GM12891 (cell line): ENCODE measurements at places on chromosomes 6 and 20.
A peak's percentile ranks its signal among the peaks of the same experiment; 100 is the strongest.

GRCh38 chr6:44152109-44152461 lies 6.5 kb upstream of the CAPN11 start:
- no peak for DNase-seq

DNA sequence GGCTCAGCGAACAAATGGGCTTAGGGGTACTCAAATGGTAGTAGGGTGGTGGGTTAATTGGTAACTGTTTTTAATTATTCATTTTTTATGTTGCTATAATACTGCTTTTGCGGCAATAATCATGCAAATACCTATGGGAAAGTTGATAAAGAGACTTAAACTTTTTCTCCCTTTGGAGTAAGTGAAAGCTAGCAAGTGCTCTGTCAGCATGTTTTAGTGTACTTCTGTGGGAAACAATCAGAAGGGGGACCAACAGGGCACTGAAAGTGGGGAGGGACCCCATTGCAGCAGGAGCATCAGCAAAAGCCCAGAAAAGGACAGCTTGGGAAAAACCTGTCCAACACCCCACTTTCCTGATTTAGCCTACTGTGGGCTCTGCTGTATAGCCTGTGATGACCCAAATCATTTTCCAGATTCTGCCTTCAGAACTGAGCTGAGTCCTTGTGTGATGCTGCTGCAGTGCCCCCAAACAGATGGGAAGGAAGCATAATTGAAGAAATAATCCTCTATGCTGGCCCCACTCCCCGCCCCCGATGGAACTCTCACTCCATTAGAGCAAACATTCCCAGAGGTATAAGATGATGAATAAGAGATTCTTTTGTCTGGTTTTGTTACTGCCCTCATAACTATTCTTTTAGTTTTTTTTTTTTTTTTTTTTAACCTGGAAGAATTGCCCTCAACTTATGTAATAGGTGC lies 322.8 kb downstream of the CD83 start:
- DNase-seq: no peak

DNA sequence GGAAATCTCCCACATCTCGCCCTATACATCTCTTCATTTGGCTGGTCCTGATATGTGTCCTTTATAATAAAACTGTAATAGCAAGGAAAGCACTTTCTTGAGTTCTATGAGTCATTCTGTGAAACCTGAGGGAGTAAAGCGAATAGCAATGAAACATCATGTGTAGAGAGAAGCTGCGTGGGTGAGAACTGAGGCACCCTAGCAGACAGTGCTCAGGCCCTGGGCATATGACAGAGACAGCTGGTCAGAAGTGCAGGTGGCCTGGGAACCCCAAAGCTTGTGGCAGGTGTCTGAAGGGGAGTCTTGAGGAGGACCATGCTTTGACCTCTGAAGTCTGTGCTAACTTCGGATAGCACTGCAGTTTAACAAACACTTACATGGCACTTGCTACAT lies 1.3 kb upstream of the BLOC1S5 start:
- no peak for DNase-seq

- DNase-seq: no peak
These were observed 248.0 kb downstream of the PHF3 start for GRCh38 chr6:63883597-63883996.

GRCh38 chr6:129215916-129216520 lies 333.1 kb downstream of the LAMA2 start:
- no peak for DNase-seq

DNA sequence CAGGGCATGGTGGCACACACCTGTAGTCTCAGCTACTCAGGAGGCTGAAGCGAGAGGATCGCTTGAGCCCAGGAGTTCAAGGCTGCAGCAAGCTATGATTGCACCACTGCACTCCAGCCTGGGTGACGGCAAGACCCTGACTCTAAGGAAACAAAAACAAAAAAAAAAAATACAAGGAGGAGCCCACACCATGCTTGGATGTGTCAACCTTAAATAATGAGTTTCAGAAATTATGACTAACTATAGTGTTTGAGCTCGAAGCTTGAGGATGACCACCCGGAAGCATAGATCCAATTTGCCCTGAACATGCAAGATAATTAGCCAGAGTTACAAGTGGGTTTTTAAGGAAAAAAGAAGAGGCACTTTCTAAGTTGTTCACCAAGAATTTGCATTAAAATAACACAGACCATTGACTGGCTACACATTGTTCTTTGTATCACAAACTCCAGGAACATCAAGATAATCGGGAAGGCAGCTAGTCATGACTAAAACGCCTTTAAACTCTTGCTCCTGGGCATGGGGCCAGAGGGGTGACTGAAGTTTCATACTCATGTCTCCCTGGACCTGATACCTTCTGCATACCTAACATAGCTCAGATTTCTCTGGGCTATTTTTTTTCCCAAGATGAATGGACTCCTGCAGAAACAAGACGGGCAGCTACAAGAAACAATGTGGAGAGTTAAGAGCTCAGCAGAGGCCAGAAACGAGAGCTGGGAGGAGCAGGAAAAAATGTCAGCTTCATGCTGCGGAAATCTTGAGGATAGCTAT lies 289.6 kb downstream of the PREX1 start:
- no peak for DNase-seq

- no peak for DNase-seq
These were observed 9.0 kb upstream of the KCNQ2 start for GRCh38 chr20:63481503-63481902.

- DNase-seq: no peak
These were observed 535.1 kb downstream of the BCKDHB start for GRCh38 chr6:80641591-80641990.

- no peak for DNase-seq
These were observed 5.5 kb upstream of the PRELID3B start for GRCh38 chr20:59047938-59048680.

GRCh38 chr20:61482056-61482887 lies 230.2 kb downstream of the CDH4 start:
- no peak for DNase-seq

DNA sequence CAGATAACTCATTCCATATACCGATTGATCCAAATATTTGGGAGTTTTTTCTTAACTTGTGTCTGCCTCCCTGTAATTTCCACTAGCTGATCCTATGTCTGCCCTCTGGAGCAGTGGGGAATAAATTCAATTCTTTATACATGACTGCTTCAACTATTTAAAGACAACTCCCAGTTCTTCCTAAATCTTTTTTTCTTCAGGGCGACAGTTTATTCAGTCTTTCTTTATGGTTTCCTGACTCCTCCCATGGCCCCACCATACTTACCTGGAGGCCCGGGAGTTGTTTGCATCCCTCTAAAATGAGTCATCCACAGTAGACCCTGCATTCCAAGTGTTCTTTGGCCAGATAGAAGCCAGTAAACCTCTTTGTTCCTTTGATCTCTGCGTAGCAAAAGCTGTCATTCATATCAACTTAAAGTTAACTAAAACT lies 73.6 kb downstream of the LCA5 start:
- DNase-seq: no peak

GRCh38 chr20:45890077-45890984 lies 677 bp downstream of the NEURL2 start:
- peak; percentile 39 for DNase-seq

DNA sequence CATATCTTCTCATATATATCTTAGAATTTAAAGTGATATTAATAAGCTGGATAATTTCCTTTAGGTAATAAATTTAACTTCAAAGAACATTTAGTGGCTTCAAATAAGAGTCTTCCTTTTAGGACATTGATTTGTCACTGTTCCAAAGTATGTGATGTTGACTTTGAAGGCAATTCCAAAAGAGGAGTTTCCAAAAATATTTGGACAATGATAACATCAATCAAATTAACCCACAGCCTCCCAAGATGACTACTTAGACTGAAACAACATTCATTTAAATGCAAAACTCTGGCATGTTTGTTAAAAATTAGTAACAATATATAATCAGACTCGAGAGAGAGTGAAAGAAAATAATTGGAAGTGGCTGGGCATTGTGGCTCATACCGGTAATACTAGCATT lies 211.1 kb downstream of the OGFRL1 start:
- no peak for DNase-seq

GRCh38 chr6:20856681-20857288 lies 322.5 kb downstream of the CDKAL1 start:
- no peak for DNase-seq

- no peak for DNase-seq
These were observed 92.9 kb downstream of the RPS12 start for GRCh38 chr6:132907231-132907630.

DNA sequence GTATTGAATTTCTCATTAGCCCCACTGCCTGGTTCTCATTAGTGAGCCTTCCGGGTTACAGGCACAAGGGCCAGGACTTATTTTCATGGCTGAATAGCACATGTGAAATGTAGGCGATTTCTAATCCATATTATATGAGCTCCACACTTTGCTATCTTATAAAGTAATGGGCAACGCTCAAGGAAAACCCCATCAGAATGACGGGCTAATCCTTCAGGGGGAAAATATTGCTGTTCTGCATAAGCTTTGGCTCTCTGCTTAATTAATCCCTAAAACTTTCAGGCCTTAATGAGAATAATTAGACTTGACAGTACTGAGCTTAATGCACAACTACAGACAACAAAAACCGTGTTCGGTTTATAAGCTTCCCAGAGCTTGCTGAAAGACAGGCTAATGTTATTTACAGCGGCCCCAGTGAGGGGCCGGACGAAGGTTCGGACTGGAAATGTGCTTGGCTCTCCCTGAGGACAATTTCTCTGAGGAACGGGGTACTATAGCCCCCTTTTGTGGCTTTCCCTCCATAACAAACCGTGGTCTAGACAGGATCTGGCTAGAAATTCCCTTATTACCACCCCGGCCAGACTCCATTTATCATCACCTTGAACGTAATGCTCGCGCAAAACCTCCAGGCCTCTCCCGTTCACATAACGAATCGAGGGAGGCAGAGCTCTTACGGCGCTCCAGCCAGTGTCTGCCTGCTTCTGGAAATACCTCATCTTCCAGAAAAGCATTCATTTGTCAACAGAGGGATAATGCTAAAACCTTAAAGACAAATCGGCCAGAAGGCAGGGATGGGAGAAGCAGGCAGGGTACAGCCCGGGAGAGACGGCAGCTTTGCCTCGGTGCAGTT lies 164.5 kb downstream of the CD83 start:
- no peak for DNase-seq

DNA sequence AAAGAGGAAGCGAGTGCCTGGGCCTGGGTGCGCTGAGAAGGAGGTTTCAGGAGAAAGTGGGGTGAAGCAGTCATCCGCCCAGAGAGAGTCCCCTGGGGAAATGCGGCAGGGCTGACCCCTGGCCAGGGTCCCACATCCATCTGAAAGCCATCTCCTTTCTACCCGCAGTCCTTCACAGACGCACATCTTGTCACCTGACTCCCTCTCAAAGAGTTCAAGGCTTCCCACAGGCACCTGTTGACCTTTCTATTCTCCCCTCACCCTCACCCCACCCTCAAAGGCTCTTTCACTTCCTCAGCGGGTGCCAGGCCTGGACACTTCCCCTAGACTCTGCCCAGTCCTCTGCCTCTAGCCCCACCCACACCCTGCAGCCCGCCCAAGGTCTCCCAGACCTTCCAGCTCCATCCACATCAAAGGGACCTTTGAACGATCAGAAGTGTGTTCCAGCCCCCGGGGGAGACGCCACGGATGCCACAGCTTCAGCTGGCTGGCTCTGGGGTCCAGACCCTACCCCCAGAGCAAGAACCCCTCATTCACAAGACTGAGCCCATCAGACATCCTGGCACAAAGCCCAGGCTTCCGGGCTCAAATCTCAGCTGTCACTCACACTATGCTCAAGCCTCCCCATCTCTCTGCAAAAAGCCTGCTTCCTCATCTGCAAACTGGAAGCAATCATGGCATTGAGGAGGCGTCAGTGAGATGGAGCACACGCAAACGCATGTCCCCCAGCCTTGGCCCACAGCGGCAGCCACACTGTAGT lies 2.1 kb downstream of the CTSZ start:
- peak; percentile 61 for DNase-seq

- no peak for DNase-seq
These were observed 163.7 kb upstream of the AKAP12 start for GRCh38 chr6:151075930-151076555.

GRCh38 chr6:44186635-44187025 lies 28.0 kb downstream of the CAPN11 start:
- no peak for DNase-seq

- no peak for DNase-seq
These were observed 175.6 kb downstream of the RNF144B start for GRCh38 chr6:18562726-18563125.

- DNase-seq: no peak
These were observed 993 bp upstream of the NCOA7 start for GRCh38 chr6:125789576-125790357.

DNA sequence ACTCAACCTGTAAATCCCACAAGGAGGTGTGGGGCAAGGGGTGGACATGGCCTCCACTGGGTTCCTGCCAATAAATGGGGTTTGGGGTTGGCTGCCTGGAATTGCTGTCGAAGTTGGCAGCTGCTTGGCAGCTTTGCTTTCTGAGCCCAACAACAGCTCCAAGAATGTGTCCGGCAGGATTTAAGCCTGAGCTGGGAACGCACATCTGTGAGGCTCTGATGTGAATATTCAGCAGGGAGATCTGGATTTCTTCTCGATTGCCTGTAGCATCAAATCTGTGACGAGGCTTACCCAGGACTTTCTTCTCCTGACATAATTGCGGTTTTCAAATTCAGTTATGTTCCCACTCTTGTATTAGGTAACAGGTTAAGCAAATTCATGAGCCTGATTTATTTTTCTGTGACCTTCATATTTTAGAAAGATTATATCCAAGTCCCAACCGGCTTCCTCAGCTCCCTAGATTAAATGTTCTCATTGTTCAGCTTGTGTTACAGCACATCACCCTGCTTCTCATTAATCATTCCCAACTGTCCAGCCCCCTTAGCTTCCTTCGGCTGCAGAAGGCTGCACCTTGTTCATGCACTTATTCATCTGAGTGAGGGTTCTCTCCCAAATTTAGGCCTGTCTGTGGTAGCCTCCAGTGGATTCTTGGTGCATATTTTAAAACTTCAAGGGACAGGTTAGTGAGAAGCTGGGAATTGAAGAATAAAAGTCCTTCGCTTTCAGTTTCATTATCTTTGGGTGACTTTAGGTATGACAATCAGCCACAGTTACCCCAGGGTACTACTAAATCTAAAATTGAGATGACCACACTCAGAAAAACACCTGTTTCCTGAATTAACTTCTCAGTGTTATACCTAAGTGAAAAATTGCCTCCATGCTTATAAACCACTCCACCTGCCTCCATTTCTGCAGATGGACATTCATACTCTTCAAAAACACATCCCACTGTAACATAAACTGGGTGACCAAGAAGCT lies 310.0 kb downstream of the ESR1 start:
- no peak for DNase-seq

DNA sequence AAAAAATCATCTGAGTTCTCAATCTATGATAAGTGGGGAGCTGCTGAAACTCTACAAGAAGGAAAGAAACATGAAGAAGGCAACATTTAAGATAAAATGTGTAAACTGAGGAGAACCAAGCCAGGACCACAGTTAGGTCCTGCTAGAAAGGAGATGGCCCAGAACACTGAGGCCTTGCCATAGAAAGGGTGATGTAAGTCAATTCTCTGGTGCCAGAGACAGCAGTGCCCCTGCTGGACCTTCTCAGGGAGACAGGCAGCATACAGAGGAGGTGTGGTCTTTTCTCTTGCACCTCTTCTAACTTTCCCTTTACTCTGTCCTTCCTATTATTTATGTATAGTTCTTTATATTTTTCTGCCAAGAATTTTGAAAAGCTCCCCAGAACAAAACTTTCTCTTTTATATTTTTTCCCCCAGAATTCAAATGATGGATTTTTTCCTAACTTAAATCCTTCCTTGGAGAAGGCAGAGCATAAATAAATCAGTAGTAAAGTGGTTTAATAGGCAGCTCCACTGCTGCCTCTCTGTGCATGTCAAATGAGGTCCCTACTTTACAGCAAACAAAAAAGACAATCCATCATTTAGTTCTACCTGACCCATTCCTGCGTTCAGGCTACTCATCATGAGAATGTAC lies 9.0 kb downstream of the UQCC2 start:
- no peak for DNase-seq

GRCh38 chr20:53989401-53989800 lies 81.0 kb downstream of the BCAS1 start:
- DNase-seq: no peak
